ENCODE measurements at places on chromosomes 5 and 9. TPM values are rescaled to one million over a fixed set of nuclear protein-coding genes. Genes with fewer than 3 reads are reported as not detected.

Gene TMEM161B
- total RNA-seq, result 15.3 TPM

Gene PCDHGA8
- total RNA-seq, result 1.2 TPM

Gene PGM5
- total RNA-seq, result 3.9 TPM

Gene MOB3B
- total RNA-seq, result 27.4 TPM

Gene PCDHGA3
- 0.33 TPM for total RNA-seq

All from placental epithelial cell (primary cell).